Astrocyte of the spinal cord (primary cell): ENCODE measurements at places on chromosomes 1 and 21.

DNA sequence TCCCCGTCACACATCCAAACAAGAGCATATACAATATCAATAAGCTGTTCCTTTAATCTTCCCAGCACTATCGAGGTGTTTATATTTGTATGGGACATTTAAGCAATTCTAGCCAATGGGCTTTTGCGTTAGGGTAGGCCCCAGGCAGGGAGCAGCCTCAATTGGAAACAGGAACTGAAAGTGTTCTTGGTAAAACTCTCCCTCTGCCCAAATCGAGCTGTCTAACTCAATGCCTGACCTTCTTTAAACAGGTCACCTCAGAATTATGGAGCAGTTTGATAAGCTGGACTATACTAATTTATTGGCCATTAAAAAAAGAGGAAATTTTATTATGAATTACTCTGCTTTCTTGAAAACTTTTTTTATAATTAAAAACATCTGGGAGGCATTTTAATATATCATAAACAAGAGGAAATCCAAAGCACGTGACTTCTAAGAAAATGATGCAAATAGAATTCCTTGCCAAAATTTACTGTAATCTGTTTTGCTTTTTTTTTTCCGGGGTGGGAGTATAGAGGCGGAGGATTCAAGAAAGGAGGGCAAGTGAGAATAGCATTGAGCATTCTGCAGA, 498.1 kb downstream of the LMO4 start:
- DNase-seq: peak; percentile 57

DNA sequence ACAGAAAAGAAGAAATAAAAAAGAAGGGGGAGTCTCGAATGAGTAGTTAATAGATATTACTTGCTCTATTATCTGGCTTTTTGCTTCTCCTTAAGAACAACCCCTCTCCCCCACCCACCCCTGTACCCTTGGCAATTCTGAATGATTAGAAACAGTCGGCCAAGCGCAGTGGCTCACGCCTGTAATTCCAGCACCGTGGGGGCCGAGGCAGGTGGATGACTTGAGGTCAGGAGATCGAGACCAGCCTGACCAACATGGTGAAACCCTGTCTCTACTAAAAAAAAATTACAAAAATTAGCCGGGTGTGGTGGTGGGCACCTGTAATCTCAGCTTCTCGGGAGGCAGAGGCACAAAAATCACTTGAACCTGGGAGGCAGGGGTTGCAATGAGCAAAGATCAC, 42.7 kb downstream of the GATAD2B start:
- DNase-seq: no peak

DNA sequence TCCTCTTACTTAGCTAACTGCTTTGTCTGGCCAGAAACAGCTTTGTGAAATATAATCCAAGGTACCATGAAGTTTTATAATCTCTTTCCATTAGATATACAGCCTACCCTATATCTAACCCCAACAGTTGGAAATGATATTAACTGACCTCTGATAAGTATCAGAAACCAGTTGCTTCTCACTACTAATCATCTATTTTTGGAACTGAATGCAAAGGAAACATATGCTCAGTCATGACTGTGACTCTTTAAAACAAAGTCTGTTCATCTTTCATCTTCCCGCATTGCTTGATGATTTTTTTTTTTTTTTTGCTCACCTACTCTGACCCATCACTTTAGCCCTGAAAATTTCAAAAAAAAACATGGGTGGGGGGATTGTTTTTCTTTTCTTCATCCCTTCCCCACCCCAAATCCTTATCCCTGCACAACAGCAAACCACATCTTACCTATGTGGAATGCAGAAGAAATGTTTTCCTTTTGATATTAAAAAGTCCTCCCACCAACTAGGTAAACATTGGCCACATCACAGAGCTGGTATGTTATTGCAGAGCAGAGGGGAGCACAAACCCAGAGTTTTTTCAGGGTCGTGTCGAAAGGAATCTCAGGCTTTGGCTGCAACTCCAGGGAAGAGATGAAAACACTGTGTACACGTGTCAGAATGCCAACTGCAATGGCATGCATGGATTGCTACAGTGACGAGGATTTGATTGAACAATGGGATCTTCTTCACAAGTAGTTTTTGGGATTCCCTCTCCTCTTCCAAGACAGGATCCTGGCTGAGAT, 137.3 kb downstream of the SLC30A10 start:
- peak; percentile 82 for DNase-seq

DNA sequence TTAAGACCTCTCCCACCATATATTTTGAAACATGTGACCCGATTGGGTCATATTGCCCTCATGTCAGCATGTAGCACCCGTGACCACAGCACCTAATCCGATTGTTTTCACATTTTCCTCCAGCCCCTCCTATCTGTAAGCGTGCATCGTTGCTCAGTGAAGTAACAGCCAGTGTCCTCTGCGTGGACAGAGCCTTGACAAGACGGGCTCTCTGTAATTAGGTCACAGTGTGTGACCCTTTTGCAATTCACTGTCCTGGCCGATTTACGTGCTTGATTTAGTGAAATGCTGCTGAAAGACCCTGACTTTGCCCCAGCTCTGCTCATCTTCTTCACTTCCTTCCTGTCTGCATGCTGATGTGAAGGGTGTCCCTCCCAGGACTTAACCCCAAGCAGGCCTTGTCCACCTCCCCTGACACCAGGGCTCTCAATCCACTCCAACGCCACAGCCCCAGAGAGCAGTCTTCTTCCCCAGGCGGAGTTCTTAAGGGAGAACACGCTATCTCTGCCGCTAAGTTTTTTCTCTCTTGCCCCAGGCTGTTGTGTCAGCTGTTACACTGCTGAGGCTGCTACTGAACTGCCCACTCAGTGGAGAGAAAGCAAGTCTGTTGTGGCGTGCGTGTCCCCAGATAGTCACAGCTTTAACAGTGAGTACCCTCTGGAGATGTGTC, 19.4 kb downstream of the URB2 start:
- no peak for DNase-seq

- DNase-seq: peak; percentile 65
These were observed 1.9 kb downstream of the CNN3 start for GRCh38 chr1:94925004-94925403.

DNA sequence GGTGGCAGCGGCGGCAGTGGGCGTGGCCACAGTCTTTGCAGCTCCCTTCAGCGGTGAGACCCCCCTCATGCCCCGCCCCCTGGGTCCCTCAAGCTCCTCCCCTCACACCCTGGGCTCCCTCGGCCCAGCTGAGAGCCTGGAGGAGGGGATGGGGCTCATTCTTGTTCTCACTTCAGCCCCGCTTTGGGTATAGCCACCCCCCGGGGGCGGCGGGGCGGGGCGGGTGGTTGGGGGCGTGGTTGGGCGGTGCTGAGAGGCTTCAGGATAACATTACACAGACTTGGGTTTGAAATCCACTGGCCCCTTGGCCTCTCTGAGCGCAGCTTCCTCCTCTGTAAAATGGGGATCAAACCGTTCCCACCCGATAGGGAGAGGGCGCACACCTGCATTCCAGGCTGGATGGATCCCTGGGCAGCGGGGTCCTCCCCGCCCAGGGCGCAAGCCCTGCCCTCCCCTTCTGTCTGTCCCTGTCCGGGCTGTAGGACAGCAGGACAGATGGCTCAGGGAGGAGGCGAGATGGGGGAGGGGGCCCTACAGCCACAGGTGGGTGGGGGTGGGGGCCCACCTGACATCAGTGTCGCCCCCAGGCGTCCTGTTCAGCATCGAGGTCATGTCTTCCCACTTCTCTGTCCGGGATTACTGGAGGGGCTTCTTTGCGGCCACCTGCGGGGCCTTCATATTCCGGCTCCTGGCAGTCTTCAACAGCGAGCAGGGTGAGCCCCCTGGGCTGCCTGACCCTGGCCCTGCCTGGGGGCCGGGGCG, 5.1 kb downstream of the CLCNKA start:
- peak; percentile 24 for DNase-seq

GRCh38 chr1:242412921-242413320, 111.6 kb downstream of the PLD5 start:
- no peak for DNase-seq

DNA sequence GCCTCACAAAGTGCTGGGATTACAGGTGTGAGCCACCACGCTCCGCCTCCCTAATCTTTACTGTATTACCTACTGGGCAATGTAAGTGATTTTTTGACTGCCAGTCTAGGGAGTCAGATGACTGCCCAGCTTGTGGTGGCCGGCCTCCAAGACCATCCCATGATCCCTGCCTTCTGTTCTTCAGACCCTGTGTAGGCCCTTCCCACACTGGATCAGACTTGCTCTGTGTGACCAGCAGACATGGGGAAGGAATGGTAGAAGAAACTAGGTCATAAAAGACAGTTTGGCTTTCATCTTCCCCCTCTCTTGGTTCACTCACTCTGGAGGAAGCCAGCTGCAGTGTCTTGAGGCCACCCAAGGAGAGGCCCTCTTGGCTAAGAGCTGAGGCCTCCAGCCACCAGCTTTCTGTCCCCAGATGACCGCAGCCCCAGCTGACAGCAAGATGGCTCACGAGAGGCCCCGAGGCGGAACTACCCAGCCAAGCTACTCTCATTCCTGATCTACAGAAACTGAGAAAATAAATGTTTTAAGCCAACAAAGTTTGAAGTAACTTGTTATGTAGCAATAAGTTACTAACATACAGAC, 14.5 kb upstream of the CBR3 start:
- DNase-seq: no peak

GRCh38 chr1:32172621-32173245, 6.7 kb upstream of the TXLNA start:
- DNase-seq: peak; percentile 18

DNA sequence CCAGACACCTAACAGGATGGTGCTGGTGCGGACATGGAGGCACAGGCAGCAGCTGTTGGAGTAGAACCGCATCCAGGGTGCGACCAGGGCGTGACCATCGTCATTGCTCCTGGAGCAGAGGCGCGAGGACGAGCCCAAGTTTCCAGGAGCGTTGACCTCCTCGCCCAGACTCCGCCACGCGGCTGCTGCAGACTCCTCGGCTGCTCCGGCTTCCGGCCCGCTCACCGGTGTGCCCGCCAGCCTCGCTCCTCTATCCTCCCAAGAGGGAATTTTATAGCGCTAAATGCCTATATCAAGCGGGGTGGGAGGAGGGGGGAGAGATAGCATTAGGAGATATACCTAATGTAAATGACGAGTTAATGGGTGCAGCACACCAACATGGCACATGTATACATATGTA, 5.3 kb upstream of the S100A12 start:
- no peak for DNase-seq

DNA sequence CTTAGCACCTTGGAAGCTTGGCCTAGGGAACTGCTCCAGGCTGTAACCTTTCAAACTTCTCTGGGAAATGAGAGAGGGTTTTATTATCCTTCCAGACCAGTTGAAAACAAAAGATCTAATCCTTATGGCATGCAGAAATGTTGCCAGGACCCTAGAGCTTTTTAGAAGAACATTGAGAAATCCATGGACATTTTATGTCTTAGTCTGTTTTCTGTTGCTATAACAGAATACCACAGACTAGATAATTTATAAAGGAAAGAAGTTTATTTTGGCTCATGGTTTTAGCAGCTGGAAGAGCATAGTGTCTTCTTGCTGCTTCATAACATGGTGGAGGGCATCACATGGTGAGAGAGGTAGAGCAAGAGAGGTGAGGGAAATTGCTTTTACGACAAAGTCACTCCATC, 25.8 kb downstream of the OSBPL9 start:
- DNase-seq: peak; percentile 96

- no peak for DNase-seq
These were observed 18.7 kb downstream of the TFF3 start for GRCh38 chr21:42296501-42296900.

DNA sequence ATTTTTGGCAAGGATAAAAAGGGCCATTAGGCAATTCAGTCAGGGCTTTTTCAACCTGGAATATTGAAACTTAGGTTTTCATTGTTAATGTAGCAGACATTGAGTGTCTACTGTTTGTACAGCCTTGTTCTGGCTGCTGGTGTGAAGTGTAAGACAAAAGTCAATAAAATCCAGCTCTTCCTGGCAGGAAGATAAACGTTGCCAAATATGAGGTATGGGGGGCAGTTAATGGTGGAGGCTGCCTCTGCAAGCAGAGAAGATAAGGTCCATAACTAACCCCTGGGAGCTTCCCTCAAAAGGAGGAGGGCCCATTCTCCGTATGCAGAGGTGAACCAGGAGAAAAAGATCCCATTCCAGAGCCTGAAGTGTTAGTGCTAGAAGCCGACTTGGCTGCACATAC, 19.5 kb upstream of the SHE start:
- DNase-seq: no peak

GRCh38 chr1:236334893-236335545, 53.3 kb upstream of the ERO1B start:
- DNase-seq: no peak

GRCh38 chr1:6880951-6881690, 95.9 kb downstream of the CAMTA1 start:
- DNase-seq: peak; percentile 13

DNA sequence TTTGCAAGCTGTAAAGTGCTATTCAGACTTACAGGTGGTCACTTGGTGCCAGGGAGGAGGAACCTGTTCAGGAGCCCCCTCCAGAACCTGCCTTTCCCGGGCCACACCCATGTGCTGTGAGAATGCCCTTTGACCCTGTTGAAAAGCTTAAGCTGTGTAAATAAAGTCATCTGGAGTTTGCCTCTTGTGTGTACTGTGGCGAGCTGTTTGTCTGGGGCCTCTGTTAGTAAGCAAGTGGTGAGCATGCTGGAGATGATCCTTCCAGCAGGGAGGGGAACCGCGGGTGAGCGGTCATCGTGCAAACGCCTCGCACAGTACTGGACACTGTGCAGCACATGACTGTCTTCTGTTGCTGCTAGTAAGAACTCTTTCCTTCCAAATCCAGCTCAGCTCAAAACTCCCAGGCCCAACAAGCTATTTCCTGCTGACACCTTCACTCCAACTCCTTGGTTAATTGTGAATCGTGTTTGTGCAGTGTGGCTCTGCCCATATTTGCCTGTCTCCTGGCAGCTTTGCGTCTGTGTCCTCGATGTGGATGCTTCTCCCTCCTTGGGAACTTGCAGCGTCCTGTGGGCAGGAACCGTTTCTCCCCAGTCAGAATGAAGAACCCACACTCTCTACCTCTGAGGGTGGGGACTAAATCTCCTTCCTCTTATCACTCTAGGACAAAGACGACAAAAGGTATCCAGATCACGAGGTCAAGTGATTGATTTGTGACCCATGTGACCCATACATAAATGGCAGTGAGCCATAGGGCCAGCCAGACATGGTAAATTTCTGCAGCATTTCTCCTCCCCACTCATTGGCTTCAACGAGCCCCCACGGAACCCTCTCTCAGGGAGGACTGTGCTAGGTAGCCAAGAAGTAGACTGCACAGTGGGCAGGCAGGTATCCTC, 13.9 kb upstream of the BTG2 start:
- DNase-seq: no peak

- no peak for DNase-seq
These were observed 53.6 kb upstream of the CCDC190 start for GRCh38 chr1:162914601-162915000.

DNA sequence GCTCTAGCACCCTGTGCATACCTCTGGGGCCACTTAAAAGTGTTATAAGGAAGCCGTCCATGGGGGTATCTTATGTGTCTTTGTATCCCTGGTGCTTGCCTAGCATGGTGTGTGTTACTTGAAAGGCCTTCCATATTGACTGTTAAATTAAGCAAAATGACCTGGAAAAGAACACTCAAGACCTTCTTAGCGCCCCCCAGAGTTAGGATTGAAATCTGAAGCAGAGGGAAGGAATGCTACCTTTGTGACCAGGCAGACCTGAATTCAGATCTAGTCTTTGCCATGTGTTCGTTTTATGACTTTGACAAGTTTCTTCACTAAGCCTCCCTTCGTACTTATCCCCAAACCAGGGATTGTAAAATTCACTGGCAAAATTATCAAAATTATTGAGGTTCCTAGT, 59.9 kb downstream of the SLC22A15 start:
- DNase-seq: no peak

GRCh38 chr1:206581571-206581981, 30.7 kb downstream of the EIF2D start:
- no peak for DNase-seq

- peak; percentile 9 for DNase-seq
These were observed 125.2 kb upstream of the PTBP2 start for GRCh38 chr1:96596226-96596922.
